ENCODE measurements at places on chromosomes 12 and 14. TPM values are rescaled to one million over a fixed set of nuclear protein-coding genes. Genes with fewer than 3 reads are reported as not detected.

The FAM181A gene
- not detected for total RNA-seq

The RD3L gene
- total RNA-seq = not detected

The BEST3 gene
- not detected for total RNA-seq

The STAC3 gene
- total RNA-seq = 0.41 TPM

The TAS2R8 gene
- not detected for total RNA-seq

The POLE2 gene
- 3.8 TPM for total RNA-seq

The CLEC2A gene
- not detected for total RNA-seq

The EPYC gene
- not detected for total RNA-seq

The SAMD15 gene
- 0.55 TPM for total RNA-seq

The PSME1 gene
- total RNA-seq = 186 TPM

The MAPKAPK5 gene
- total RNA-seq = 48.2 TPM

The CKAP4 gene
- 27.4 TPM for total RNA-seq

The COCH gene
- 15.1 TPM for total RNA-seq

DNA sequence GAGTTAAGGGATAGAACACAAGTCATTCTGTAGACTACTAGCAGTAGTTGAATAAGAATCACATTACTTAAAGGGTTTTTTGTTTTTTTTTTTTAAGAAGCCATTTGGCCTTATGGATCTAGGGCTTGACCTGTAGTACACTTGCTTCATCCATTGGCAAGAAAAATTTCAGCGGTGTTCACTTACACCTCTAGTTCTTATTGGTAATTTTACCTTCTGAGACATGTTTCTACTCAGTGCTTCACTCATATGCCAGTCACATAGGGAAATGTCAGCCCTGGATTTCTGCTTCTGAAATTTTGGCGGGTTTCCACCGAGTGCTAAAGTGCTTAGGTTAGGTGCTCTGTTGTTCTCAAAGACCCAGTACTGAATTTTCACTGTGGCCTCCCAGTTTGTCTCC lies 72.9 kb downstream of the FRMD6 start:
- DNase-seq = no peak

GRCh38 chr12:55915482-55915859 lies 12.2 kb downstream of the PYM1 start:
- DNase-seq = no peak

- peak; percentile 69 for DNase-seq
Observed at GRCh38 chr12:68980476-68981212, 47.7 kb upstream of the CPM start.

GRCh38 chr12:51837286-51837685 lies 11.2 kb downstream of the FIGNL2 start:
- DNase-seq = no peak

GRCh38 chr12:39872425-39872824 lies 233.5 kb downstream of the SLC2A13 start:
- DNase-seq = no peak

GRCh38 chr12:114404926-114405518 lies 922 bp downstream of the TBX5 start:
- no peak for DNase-seq

GRCh38 chr12:132538663-132538990 lies 48.7 kb downstream of the FBRSL1 start:
- DNase-seq = no peak

GRCh38 chr12:118377884-118378470 lies 1.6 kb downstream of the SUDS3 start:
- DNase-seq = peak; percentile 72

- no peak for DNase-seq
Observed at GRCh38 chr14:65485516-65485915, 73.0 kb downstream of the FUT8 start.

GRCh38 chr12:124305136-124305535 lies 10.2 kb downstream of the RFLNA start:
- DNase-seq = no peak

DNA sequence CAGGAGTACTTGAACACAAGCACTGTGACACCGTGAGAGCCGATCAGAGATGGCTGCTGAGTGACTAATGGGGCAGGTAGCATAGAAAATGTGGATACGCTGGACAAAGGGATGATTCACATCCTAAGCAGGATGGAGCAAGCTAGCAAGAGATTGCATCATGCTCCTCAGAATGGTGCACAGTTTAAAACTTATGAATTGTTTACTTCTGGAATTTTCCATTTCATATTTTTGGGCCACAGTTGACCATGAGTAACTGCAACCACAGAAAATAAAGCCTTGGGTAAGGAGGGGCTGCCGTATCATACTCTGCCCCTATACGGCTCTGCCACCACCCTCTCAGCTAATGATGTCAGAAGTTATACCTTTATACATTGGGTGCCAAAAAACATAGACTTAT lies 23.3 kb upstream of the MARK3 start:
- DNase-seq = peak; percentile 66

DNA sequence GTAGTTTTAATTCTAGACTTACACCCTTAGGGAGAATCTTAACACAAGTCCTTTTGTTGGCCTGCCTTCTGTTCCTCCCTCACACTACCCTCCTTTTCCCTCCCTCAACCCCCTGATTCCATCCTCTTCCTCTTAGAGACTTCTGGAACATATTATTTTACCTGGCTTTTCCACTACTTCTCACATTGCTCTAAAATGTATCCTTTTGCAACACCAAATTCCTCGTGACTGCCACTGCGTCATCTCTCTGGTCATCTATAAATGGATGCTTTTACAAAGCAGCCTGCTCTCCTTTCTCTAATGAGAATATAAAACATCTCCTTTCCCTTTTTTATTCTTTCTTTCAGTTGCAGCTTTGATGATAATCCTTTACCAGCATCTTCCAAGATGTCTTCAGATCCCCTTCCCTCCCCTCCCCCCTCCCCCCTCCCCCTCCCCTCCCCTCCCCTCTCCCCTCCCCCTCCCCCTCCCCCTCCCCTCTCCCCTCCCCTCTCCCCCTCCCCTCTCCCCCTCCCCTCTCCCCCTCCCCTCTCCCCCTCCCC lies 93.6 kb downstream of the DIP2B start:
- no peak for DNase-seq

DNA sequence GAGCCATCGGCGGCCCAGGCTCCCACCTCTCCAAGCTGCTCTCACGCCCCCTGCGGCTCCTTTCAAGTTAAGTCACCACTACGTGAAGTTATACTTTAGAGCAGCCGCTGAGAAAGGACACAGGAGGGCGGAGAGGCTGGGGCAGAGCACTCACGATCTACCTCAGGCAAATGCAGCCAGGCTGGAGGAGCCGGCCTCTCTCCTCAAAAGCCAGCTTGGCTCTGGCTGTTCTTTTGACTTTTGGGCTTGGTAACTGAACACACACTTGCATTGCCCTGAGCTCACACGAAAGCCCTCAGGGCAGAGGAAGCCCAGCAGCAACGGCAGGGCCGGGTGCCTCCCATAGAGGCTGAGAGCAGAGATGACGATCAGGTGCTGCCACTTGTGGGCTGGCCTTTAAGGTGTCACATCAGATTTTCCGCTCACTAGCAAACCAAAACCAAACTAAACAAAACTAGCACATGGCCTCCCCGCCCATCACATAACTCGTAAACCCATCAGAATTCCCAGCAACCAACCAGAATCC lies 75.2 kb downstream of the PITPNM2 start:
- no peak for DNase-seq

DNA sequence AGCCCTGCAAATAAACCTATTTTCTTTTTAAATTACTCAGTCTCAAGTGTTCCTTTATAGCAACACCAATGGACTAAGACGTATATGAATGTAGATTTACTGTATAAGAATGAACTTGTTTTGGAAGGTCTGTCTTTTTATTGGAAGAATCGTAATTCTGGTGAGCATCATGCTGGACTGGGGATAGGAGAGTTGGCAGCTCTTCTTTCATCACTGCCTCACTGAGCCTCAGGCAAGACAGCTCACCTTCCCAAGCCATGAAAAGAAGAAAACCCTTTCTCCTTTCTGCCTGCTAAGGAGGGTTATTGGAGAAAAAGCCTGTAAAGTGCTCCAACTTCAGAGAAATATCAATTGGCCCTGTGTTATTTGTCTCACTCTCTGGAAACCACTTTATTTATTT lies 9.1 kb upstream of the RNF34 start:
- DNase-seq = no peak

DNA sequence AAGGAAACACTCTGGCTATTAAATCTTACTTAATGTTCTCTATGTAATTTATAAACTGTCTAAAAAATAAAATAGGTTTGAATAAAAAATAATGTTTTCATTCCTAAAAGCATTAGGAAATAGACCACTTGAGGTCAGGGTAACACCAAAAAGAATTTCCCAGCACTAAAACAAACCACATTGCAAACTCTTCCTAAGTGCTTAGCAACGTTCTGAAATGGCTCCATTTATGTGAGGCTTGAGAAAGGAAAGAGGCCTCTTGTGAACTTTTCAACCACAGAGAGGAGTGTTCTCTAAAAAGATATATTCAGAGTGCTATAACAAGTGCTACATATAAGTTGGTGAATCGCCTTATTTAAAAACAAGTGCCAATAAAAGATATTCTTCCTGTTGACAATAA lies 42.7 kb downstream of the ALX1 start:
- no peak for DNase-seq

DNA sequence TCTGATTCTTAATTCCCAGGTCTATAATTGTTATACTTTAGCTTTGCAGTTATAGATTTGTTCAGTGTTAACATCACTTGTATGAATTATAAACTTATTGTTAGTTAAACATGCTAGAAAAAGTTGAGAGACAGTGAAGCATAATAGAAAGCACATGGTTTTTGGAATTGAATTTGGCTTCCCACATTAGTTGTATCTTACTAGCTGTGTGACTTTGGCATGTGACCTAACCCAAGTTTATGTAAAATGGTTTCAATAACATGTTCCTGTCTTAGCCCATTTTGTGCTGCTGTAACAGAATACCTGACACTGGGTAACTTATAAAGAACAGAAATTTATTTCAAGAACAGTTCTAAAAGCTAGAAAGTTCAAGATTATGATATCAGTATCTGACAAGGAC lies 146.3 kb downstream of the PDE3A start:
- DNase-seq = no peak

Measured in sigmoid colon (tissue), 7 donors.